GM03348 (cell line): ENCODE measurements at places on chromosomes 1 and 21.

- no peak for DNase-seq
Measured at GRCh38 chr1:205837382-205837970, 12.5 kb downstream of the PM20D1 start.

DNA sequence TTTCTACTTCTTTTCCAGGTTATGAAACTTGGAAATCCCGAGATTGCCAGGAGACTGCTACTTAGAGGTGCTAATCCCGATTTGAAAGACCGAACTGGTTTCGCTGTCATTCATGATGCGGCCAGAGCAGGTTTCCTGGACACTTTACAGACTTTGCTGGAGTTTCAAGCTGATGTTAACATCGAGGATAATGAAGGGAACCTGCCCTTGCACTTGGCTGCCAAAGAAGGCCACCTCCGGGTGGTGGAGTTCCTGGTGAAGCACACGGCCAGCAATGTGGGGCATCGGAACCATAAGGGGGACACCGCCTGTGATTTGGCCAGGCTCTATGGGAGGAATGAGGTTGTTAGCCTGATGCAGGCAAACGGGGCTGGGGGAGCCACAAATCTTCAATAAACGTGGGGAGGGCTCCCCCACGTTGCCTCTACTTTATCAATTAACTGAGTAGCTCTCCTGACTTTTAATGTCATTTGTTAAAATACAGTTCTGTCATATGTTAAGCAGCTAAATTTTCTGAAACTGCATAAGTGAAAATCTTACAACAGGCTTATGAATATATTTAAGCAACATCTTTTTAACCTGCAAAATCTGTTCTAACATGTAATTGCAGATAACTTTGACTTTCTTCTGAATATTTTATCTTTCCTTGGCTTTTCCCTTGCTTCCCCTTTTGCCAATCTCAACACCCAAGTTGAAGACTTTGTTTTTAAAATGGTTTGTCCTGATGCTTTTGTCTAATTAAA lies 4.0 kb downstream of the CDKN2C start:
- no peak for DNase-seq

DNA sequence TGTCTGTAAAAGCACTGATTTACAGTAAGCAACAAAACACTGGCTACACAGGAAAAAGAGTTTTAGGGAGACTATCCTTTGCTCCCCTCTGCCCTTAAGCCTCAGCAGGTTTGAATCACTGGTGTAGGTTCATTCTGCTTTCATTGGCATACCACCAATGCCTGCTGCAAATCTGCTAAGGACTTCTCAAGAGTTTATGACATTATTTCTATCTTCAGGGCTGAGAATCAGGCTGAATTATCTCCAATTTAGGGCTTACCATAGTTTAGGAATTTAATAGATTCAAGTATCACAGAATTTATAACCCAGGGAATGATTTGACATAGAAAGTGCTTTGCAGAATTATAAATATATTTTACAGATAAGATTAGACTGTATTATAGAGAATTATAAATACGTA lies 6.7 kb upstream of the ZBTB18 start:
- DNase-seq = no peak

DNA sequence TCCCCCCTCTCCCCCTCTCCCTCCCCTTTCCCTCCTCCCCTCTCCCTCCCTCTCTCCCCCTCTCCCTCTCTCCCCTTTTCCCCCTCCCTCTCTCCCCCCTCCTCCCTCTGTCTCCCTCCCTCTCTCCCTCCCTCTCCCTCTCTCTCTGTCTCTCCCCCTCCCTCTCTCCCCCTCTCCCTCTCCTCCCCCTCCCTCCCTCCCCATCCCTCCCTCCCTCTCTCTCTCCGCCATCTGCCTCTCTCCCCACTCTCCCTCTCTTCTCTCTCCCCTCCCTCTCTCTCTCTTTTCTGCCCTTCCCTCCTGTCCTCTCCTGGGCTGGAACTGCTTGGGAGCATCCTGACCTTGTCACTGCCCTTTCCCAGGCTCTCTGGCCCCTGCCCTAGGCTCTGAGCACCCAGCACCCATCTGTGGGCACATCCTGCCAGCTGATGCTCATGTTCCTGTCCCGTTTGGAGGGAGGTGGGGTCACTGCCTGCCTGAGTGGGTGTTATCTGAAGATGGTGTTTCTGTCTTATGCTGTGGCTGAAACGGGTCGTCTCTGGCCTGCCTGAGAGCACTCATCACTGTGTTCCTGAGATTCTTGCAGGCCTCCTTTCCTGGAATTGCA lies 10.8 kb downstream of the FTCD start:
- no peak for DNase-seq

DNA sequence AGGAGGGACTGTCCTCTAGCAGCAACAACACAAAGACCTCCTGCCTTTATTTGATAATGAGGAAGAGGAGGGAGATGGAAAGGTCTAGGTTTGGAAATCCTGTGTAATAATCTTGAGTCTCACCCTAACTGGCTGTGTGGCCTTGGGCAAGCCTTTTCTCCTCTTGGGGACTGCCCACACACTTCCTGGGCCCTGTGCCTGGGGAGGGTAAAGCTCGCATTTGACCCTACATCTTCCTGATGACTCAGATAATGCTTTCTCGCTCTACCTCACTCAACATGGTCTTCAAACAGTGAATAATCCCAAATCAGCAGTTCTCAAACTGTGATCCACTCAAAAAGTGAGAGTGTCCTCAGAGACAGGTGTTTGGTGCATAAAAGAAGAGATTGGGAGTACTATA lies 81.2 kb downstream of the VWA5B1 start:
- DNase-seq = no peak

DNA sequence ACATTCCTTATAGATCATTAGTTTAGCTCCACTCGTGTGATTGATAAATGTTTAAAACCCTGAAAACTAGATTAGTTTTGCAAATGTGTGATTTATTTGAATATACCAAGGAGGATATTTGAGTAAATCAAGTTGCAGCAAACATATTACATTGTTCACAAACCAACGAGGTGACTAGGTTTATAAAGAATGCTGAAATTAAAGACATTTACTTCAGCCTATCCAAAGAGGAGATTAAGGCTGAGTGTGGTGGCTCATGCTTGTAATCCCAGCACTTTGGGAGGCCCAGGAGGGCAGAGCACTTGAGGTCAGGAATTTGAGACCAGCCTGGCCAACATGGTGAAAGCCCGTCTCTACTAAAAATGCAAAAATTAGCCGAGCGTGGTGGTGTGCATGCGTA lies 34.1 kb downstream of the VTCN1 start:
- DNase-seq = no peak
